ENCODE measurements at places on chromosomes 7 and 10.
A peak's percentile ranks its signal among the peaks of the same experiment; 100 is the strongest.

- peak; percentile 19 for DNase-seq
Measured at GRCh38 chr10:114550756-114551635, 107.1 kb downstream of the ABLIM1 start.

GRCh38 chr7:47561715-47562446, 20.0 kb downstream of the TNS3 start:
- DNase-seq: no peak

- no peak for DNase-seq
Measured at GRCh38 chr7:96479015-96479645, 157.2 kb upstream of the SLC25A13 start.

DNA sequence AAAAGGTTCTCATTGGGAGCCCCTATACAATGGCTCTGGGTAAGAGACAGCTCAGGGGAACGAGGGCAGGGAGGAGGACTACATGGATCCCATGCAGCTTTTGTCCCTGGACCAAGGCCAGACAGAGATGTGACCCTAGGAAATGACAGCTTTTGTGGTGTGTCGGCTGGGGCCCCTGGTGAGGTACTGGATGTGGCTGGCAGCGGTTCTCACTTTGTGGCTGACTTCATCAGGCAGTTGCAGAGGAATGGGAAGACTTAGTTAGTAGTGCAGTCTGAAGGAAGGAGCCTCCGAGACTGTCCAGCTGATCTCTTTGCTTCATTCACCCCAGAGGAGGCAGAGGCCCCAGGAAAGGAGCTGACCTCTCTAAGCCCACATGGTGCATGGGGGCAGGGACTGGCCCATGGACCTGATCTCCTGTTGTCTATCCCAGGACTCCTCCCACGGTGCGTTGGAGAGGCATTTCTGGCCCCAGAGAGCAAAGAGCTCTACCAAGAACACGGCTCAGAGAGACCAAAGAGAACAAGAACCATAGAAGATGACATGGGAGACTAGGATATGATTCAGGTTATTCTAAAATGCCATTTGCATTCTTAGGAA, 202.9 kb downstream of the RPS24 start:
- no peak for DNase-seq

- DNase-seq: peak; percentile 54
Measured at GRCh38 chr7:73992101-73992562, 35.8 kb upstream of the ELN start.

DNA sequence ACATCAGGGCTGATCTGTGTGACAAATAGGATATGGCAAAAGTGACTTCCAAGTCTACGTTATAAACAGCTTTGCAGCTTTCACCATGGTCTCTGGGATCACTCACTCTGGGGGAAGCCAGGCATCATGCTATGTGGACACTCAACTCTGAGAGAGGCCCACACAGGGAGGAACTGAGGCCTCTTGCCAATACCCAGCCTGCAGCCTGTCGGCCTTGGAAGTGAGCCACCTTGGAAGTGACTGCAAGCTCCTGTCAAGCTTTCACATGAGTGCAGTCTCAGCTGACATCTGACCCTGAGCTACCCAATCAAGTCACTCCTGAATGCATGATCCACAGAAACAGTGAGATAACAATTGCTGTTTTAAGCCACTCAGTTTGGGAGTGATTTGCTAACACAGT, 56.5 kb downstream of the MMRN2 start:
- DNase-seq: no peak

GRCh38 chr10:72564596-72564995, 61.3 kb downstream of the MICU1 start:
- no peak for DNase-seq

GRCh38 chr10:856416-857157, 74.9 kb downstream of the LARP4B start:
- DNase-seq: no peak

- no peak for DNase-seq
Measured at GRCh38 chr7:91293840-91294239, 29.6 kb downstream of the FZD1 start.

DNA sequence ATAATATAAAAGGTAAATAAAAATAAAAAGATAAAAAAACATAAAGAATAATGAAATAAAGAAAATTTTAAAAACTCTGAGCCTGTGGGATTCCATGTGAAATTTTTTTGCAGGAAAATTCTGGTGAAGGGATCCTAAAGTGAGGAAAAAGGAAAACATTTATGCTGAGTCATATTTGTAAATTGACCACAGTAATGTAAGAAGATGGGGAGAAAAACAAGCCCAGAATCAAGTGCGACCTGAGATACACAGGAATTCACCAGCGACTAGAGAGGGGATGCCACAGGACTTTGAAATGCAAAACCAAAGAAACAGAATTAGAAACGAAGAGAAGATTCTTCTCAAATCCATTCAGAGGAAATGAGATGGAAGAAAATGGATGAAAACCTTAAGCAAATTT, 133.8 kb upstream of the PFKP start:
- no peak for DNase-seq

- no peak for DNase-seq
Measured at GRCh38 chr10:70479626-70480238, 1.2 kb downstream of the PALD1 start.

DNA sequence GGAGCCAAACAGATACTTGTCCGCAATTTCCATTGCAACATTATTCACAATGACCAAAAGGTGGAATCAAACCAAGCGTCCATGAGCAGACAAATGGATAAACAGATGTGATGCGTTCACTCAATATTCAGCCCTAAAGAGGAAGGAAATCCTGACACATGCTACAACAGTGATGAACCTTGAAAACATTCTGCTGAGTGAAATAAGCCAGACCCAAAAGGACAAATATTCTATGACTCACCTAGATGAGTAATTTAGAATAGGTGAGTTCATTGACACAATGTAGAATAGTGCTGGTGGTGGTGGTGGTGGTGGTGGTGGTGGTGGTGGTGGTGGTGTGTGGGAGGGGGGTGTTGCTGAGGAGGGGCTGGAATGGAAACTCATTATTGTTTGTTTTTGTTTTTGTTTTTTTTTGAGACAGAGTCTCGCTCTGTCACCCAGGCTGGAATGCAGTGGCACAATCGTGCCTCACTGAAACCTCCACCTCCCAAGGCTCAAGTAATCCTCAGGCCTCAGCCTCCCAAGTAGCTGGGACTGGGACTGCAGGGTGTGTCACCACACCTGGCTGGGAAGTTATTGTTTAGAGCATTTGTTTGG, 28.6 kb downstream of the SMKR1 start:
- DNase-seq: peak; percentile 43

GRCh38 chr10:15660990-15661389, 58.7 kb downstream of the ITGA8 start:
- DNase-seq: no peak

- no peak for DNase-seq
Measured at GRCh38 chr10:14603534-14604102, 171.1 kb downstream of the FAM107B start.

GRCh38 chr10:99484626-99485581, 47.8 kb upstream of the NKX2-3 start:
- DNase-seq: no peak

DNA sequence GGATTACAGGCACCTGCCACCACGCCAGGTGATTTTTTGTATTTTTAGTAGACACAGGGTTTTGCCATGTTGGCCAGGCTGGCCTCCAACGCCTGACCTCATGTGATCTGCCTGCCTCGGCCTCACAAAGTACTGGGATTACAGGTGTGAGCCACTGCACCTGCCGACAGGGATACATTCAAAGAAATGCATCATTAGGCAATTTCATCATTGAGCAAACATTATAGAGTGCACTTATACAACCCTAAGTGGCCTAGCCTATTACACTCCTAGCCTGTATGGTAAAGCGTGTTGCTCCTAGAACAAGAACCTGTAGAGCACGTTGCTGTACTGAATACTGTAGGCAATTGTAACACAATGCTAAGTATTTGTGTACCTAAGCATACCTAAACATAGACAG, 350.3 kb downstream of the GALNT17 start:
- no peak for DNase-seq

- peak; percentile 50 for DNase-seq
Measured at GRCh38 chr7:7122701-7123281, 59.6 kb upstream of the C1GALT1 start.

DNA sequence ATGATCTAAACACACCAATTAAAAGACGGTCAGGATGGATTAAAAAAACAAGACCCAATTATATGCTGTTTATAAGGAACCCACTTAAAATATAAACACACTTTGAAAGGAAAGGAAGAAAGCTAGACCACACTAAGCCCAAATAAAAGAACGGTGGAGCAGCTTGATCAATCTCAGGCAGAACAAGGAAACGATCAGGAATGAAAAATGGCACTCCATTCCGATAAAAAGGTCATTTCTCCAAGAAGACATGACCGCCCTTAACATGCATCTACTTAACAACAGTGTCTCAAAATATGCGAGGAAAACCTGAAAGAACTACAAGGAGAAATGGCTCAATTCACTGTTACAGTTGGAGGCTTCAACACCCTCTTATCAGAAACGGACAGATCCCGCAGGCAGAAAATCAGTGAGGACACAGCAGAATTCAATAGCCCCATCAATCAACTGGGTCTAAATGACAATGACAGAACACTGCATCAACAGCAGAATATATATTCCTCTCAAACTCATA, 210.0 kb downstream of the MAD1L1 start:
- DNase-seq: no peak

DNA sequence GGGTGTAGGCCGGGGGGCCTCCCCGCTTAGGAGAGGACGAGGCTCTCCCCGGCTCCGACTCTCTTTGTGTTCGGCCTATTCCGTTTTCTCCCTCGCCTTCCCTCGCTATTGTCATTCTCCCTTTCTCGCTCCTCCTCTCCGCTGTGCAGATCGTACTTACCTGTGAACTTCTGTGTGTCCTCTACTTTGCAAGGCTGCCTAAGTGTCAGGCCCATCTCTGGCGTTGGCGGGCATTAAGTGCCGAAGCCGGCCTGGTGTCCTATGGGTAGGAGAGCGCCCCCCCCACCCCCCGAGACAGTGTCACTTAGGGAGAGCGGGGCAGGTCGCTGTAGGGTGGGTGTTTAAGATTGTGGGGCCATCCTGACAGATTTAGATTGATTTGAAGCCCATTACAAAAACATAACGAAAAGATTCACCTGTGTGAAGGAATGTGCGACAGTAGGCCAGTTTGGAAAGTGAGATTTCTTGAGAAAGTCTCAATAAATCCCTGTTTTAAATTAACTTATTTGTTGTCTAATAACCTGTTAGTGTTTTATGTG, 579 bp downstream of the RBM33 start:
- DNase-seq: peak; percentile 25

DNA sequence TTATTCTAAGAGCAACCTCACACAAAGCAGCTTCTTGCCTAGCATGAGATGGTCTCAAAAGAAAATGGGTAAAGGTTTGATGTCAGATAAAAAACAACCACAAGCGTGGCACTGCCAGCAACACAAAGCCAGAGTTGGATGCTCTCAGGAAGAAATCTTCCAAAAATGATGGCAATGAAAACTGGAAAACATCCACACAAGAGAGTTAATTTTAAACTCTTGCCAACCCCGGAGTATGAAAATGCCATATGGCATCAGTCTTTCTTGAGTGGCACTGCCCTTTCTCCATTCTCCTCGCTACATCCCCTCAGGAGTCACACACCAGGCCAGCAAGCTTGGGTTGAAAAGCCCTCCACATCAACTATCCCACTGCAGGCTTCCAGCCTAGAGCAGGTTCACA, 41.0 kb downstream of the CADPS2 start:
- DNase-seq: no peak

DNA sequence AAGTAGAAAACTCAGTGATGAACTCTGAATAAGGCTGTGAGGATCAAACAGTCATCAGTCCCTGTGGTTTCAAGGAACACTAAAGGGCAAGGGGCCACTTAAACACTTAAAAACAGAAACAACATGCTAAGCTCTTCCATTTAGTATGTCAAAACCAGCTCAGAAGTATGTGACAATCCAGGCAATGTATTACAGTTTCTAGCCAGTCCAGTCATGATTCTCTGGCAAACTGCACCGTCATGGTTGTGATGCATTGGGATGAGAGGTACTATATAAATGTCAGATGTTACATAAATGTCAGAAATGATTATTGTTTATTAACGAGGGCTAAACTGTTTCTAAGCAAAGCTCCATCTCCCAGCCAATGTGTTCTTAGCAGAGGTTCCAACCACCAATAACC, 4.7 kb upstream of the CREB5 start:
- peak; percentile 63 for DNase-seq

- no peak for DNase-seq
Measured at GRCh38 chr10:110432084-110432483, 65.6 kb upstream of the DUSP5 start.

DNA sequence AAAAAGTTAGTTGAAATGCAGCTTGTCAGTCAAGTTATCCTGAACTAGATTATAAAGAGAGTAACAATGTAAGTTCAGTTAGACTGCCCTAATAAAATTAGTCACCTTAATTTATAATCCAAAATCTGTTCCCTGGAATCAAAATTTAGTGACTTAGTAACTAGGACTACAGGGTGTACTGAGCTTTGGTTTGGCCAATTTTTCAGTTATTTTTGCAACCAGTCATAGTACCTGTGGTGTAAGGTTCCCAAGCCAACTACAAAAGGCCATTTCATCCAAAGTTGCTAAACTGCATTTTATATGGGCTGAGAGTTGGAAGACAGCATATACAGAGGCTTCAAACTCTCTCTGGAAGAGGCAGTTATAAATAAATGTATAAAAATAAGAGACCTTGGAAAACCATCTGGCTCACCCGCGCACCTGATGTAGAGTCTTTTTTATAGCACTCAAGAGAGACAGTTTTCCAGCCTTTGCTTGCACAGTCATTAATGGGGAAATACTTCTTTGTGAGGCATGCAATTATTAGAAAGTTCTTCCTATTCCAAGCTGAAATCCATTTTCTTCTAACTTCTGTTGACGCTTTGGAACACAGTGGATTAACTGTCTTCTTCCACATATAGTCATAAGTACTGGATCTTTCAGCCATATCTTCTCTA, 59.2 kb downstream of the PUS7 start:
- no peak for DNase-seq

DNA sequence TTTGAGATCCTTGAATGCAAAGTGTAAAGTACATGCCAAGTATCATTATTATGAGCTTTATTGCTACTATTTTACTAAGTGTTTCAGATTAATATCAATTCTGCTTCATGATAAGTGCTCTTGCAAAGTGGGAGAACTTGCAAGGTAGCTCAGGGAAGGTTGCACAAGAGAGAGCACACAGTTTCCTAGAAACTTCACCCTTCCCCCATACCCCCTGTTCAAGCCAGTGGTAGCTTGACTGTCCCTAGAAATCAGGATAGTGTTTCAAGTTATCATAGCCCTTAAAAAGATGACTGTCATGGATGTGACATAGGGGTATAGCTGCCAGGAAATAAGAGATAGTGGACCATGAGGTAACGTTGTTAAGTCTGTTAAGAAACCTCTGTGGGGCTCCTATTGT, 251.5 kb downstream of the TRIL start:
- no peak for DNase-seq

GRCh38 chr10:131880016-131880590, 20.7 kb upstream of the PPP2R2D start:
- no peak for DNase-seq

GRCh38 chr10:121088524-121088923, 237.4 kb downstream of the WDR11 start:
- peak; percentile 66 for DNase-seq

- no peak for DNase-seq
Measured at GRCh38 chr10:3876350-3876962, 91.4 kb upstream of the KLF6 start.

All from H4 (cell line).